T follicular helper cell (primary cell): ENCODE measurements at places on chromosomes 7 and 10.

- no peak for DNase-seq
Measured at GRCh38 chr10:51073453-51074237, 642 bp upstream of the PRKG1 start.

DNA sequence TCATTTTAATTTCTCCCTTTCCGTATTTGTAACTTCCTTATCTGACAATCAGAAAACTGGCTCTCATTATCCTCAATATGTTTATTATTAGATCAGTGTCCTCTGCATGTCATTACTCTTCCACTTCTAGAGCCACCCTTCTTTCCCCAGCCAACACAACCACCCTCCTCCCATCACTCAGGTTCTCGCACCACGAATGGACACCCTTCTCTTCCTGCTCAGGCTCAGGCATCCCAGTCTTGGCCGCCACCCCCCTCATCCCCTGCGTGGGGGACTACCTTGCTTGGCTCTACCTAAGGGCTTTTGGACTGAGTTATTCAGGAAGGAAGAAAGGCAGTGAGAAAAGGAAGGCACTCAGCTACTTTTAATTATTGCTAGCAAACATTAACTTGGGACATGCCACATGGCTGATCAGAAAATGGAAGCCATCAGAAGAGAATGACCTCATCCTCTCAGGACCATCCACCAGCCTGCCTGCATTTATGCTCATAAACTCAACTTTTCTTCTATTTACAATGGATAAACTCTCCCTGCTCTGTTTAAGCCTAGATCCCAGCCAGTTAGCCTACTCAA, 199.9 kb upstream of the PLXNA4 start:
- DNase-seq, result no peak

DNA sequence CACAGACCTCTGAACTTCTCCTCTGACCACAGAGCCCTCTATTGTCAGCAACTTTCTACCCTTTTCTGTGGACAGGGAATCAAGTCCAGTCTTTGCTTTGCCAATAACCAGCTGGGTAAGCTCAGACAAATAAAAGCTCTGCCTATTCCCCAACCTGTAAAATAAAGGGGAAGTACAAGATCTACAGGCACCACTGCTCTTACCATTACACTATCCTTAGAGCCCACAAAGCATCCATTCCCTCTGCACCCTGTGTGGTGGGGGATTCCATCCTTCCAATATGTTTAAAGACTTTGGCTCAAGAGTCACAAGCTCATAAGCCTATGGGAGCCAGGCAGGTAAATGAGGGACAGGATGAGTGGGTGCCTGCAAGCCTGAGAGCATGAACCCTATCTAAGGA, 88.2 kb downstream of the PARD3 start:
- no peak for DNase-seq

- no peak for DNase-seq
Measured at GRCh38 chr10:86944031-86944419, 13.4 kb downstream of the MMRN2 start.

GRCh38 chr7:4058158-4058557, 623.9 kb upstream of the FOXK1 start:
- no peak for DNase-seq

DNA sequence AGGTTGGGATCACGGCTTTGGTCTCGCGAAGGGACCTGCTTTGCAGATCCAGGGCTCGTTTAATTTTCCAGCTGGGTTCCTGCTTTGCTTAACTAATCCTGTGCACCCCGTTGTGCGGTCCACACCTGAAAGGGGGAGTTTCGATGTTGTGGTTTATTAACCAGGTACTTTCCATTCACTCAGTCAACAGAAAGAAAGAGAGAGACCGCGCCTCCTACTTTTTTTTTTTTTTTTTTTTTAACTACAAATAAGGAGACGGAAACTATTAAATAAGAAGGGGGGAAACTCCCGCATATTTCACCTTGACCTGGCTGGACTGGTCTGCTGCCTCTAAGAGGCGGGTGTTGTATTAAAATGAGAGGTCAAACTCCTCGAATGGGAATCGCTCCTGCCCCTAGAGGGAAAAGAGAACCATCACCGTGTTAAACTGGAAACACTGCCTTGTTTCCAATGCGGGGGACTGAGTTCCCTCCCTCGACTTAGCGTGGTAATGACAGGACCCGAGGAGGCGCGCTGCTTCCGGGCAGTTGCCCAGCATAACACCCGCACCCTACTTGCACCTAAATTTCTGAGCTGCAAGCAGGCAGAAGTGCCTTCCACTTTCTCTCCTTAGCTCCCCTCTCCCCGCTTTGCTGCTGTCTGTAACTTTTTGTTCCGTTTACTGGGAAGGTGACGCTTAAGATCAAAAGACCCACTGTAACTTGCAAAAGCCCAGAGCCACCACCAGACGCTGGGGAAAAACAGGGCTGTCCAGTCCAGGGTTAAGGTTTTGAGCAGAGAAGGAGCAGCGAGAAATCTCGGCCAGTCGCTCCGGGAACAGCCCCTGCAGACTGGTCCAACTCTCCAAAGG, 1.1 kb upstream of the ITGB8 start:
- DNase-seq, result no peak

GRCh38 chr7:13641714-13642113, 347.8 kb downstream of the ETV1 start:
- DNase-seq, result no peak

- no peak for DNase-seq
Measured at GRCh38 chr10:17643339-17643754, 604 bp upstream of the STAM start.

GRCh38 chr7:92595281-92595680, 5.1 kb upstream of the FAM133B start:
- DNase-seq, result no peak

GRCh38 chr7:80230327-80230726, 95.7 kb downstream of the GNAI1 start:
- DNase-seq, result no peak

GRCh38 chr10:31011017-31011664, 20.5 kb downstream of the ZNF438 start:
- no peak for DNase-seq

GRCh38 chr10:112851588-112852211, 98.3 kb upstream of the TCF7L2 start:
- no peak for DNase-seq

- no peak for DNase-seq
Measured at GRCh38 chr7:71782051-71782450, 630.1 kb downstream of the CALN1 start.
